ENCODE measurements at places on chromosomes 1 and 21. TPM values are rescaled to one million over a fixed set of nuclear protein-coding genes. Genes with fewer than 3 reads are reported as not detected.

IVL gene
- not detected for total RNA-seq

SCCPDH gene
- total RNA-seq = 101 TPM

CAPZA1 gene
- total RNA-seq = 266 TPM

MSH4 gene
- 0.13 TPM for total RNA-seq

KRTAP13-2 gene
- total RNA-seq = not detected

ITLN1 gene
- not detected for total RNA-seq

MAN1A2 gene
- 53.2 TPM for total RNA-seq

APOBEC4 gene
- total RNA-seq = not detected

INSRR gene
- under 0.01 TPM for total RNA-seq

OPTC gene
- total RNA-seq = not detected

DCDC2B gene
- not detected for total RNA-seq

NOL9 gene
- 38.3 TPM for total RNA-seq

CAPN2 gene
- total RNA-seq = 264 TPM

FCRL6 gene
- not detected for total RNA-seq

PRKAA2 gene
- 2.5 TPM for total RNA-seq

PLA2G2D gene
- not detected for total RNA-seq

ADGRL2 gene
- 7.3 TPM for total RNA-seq

TDRD10 gene
- total RNA-seq = 0.54 TPM

LCE2A gene
- not detected for total RNA-seq

KCNJ10 gene
- total RNA-seq = not detected

CD48 gene
- not detected for total RNA-seq

SPRR2G gene
- total RNA-seq = not detected

FOXO6 gene
- total RNA-seq = 0.13 TPM

TMEM269 gene
- total RNA-seq = not detected

SPRR5 gene
- total RNA-seq = not detected

COL8A2 gene
- 53.4 TPM for total RNA-seq

TNFRSF18 gene
- 0.32 TPM for total RNA-seq

SRGAP2 gene
- total RNA-seq = 71.9 TPM

PCBP3 gene
- 5.8 TPM for total RNA-seq

CSDE1 gene
- 548 TPM for total RNA-seq

CD53 gene
- not detected for total RNA-seq

RPAP2 gene
- 15.9 TPM for total RNA-seq

RER1 gene
- 112 TPM for total RNA-seq

RNF186 gene
- total RNA-seq = not detected

FMO1 gene
- total RNA-seq = not detected
